ENCODE measurements at places on chromosomes 1 and 21. TPM values are rescaled to one million over a fixed set of nuclear protein-coding genes. Genes with fewer than 3 reads are reported as not detected.

MAP1LC3C gene
- total RNA-seq = not detected

MIS18A gene
- total RNA-seq = 22.4 TPM

DNA sequence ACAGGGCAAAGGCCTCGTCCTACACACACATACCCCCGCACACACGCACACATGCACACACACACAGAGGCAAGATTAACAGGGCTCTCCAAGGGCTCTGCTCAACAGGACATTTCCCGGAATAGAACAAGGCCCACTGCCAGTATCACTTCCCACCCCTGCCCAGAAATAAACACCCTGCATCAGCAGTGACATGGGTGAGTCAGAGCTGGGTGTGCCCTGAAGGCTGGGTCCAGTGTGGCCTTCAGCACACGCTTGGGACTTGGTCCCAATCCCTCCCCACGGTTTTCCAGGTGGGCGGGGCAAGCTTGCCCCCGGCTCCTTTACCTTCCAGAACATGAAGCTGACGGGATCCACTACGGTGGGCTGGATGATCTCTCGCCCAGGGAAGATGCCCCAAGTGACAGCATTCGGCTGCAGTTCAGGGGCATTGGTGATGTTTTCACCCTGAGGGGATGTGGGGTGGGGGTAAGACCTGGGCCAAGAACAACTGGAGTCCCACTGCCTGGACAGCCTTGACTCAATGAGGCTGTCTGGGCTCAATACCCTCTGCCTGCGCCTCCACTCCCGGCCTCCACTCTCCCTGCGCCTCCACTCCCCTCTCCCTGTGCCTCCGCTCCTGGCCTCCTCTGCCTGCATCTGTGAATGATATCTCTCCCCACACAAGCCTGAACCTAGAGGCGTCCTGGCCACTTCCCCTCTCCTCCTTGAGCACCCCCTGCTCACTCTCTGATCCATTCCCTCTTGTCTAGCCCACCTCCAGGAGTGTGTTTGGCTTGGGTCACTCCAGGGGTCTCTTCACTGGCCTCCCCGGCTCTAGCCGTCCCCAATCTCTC is 14.7 kb downstream of the MTHFR start:
- DNase-seq = no peak

DNA sequence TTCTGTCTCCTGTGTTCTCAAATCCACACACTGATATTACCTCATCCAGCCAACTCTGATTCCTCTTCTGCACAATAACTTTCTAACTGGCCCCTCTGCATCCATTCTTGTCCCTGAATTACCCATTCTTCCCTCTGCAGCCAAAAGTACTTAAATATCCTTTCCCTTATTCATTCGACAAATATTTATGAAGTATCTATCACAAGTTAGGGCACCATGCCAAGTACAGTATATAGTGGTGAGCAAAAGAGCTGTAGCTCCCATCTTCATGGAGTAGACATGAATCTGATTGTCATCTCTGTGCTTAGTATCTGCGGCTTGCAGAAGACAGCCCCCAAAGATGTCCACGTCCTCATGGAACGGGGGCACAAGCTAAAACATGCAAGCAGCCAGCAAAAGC is 316.8 kb downstream of the SETD4 start:
- DNase-seq = no peak

GRCh38 chr1:246417152-246417812 is 89.8 kb downstream of the SMYD3 start:
- no peak for DNase-seq
